Activated CD4-positive, alpha-beta T cell treated with anti-CD3 and anti-CD28 coated beads for 36 hours (primary cell): ENCODE measurements at places on chromosomes 12 and 14. TPM values are rescaled to one million over a fixed set of nuclear protein-coding genes. Genes with fewer than 3 reads are reported as not detected.

DNA sequence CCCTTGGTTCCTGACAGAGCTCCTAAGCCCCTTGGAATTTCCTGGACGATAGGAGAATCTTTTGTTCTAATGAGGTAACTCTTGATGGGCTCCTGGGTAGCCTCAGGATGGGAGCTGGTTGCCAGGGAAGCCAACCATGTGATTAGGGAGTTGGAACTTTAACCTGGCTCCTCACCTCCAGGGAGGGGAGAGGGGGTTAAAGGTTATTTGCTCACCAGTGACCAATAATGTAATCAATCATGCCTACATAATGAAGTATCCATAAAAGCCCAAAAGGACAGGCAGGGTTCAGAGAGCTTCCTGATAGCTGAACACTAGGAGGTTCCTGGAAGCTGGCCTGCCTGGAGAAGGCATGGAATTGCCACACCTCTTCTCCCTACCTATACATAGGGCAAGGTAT, 6.2 kb upstream of the CNOT2 start:
- no peaks in the 10 kb centered on the region for H3K27me3 ChIP-seq
- no peak overlapping the region for H3K4me3 ChIP-seq
- H3K4me1 ChIP-seq, result peaks cover 18% of the 10 kb centered on the region
- peaks cover 36% of the 10 kb centered on the region for H3K36me3 ChIP-seq
- no peak overlapping the region for H3K27ac ChIP-seq

DNA sequence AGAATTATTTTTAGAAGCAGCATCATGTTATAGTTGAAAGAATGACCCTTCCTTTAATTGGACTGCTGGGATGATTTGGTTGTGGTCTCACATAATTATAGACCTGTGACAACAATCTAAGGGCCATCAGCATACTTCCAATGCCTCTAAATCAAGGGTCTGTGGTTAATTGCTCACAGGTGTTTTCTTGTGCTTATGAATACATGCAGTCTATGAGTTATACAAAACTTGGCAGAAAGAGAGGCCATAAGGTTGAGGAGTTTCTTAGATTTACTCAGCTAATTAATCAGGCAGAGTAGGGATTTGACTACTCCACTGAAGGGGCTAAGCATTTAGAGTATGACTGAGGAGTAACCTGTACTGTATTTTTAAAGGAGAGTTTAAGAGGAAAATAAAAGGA, 37.0 kb upstream of the FRMD6 start:
- DNase-seq, result no peak
- H3K27me3 ChIP-seq, result peaks cover 8% of the 10 kb centered on the region
- H3K4me1 ChIP-seq, result peaks cover 18% of the 10 kb centered on the region
- H3K27ac ChIP-seq, result no peak overlapping the region
- H3K4me3 ChIP-seq, result no peak overlapping the region
- H3K36me3 ChIP-seq, result no peaks in the 10 kb centered on the region

DNA sequence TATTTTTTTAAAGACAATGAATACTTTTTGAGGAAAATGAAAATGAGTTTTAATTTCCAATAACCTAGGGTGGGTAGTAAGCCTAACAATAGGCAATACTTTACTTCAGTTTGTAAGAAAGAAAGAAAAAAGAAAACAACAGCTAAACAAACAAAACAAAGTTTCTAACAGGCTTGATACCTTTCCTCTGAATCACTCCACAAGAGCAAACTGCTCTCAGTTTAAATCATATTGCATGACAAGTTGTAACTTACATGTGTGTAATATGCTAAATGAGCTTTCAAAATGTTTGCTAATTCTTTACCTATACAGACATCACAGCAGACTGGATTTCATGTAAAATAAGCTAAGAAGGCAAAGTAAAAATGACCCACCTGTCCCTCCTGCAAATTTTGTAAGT, 6.7 kb upstream of the LMO3 start:
- no peaks in the 10 kb centered on the region for H3K4me1 ChIP-seq
- no peaks in the 10 kb centered on the region for H3K36me3 ChIP-seq
- DNase-seq, result no peak
- H3K4me3 ChIP-seq, result no peak overlapping the region
- H3K27ac ChIP-seq, result no peak overlapping the region

Gene ACSS3
- total RNA-seq, result not detected

DNA sequence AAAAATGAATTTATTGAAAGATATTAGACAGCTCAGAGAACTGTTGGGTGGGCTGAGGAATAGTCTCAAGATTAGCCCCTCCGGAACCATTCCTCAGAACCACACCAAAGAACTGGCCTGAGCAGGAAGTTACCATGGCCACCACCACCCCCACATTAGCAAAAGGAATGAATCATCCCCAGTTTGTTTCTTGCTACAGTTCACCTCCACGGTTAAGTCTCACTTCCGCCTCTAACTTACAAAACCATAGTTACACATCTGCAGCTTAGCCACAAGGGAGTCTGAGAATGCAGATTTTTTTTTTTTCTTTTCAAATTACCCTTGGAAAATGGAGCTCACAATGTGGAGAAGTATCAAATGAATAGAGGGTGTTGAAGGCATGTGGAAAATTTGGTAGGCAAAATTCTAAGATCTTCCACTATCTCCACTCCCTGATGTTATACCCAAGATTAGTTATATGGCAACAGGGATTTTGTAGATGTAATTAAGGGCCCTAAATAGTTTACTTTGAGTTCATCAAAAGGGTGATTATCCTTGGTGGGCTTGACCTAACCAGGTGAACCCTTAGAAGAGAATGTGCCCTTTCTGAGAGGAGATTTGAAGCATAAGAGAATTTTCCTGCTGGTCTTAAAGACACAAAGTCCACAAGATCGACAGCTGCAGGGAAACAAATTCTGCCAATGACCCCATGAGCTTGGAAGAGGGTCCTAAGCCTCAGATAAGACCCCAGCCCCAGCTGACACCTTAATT, 129.8 kb upstream of the KRR1 start:
- H3K27me3 ChIP-seq, result peaks cover 11% of the 10 kb centered on the region
- no peak overlapping the region for H3K4me3 ChIP-seq
- H3K36me3 ChIP-seq, result no peaks in the 10 kb centered on the region
- peaks cover 19% of the 10 kb centered on the region for H3K4me1 ChIP-seq
- peak overlapping the region; percentile 34 for H3K27ac ChIP-seq
- peak; percentile 65 for DNase-seq

Gene GRIP1
- total RNA-seq, result 0.53 TPM

GRCh38 chr12:111846016-111846415, 4.0 kb downstream of the MAPKAPK5 start:
- H3K27ac ChIP-seq, result peak overlapping the region; percentile 47
- peaks cover 67% of the 10 kb centered on the region for H3K36me3 ChIP-seq
- peaks cover 41% of the 10 kb centered on the region for H3K4me1 ChIP-seq

GRCh38 chr14:100702590-100702989, 24.1 kb upstream of the DLK1 start:
- no peaks in the 10 kb centered on the region for H3K4me1 ChIP-seq
- no peak for DNase-seq
- H3K4me3 ChIP-seq, result no peak overlapping the region
- peaks cover 9% of the 10 kb centered on the region for H3K27me3 ChIP-seq
- H3K27ac ChIP-seq, result no peak overlapping the region

DNA sequence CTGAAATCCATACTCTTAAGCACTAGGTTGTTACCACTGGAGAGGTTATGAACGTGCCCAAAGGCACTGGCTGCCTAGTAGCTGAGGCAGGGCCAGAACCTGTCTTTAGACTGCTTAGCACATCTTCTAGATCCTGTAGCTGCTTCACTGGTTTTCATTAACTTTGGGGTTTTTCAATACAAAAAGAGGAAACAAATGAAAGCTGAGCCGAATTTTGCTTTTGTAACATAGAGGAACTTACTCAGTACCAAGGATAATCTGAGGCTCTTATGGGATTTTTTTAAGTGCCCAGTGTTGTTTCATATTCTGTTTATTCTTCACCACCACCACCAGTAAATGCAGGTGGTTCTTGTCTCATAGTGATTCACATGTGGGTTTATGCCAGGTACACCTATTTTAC, 396.1 kb downstream of the RAD51B start:
- H3K36me3 ChIP-seq, result no peaks in the 10 kb centered on the region
- H3K4me1 ChIP-seq, result peaks cover 28% of the 10 kb centered on the region
- DNase-seq, result no peak
- H3K27ac ChIP-seq, result no peak overlapping the region
- no peaks in the 10 kb centered on the region for H3K27me3 ChIP-seq

- no peak overlapping the region for H3K4me3 ChIP-seq
- H3K4me1 ChIP-seq, result peaks cover 4% of the 10 kb centered on the region
- peaks cover 6% of the 10 kb centered on the region for H3K27me3 ChIP-seq
- no peak overlapping the region for H3K27ac ChIP-seq
Observed at GRCh38 chr12:10562306-10562933, 51.0 kb downstream of the MAGOHB start.
